ENCODE measurements at places on chromosomes 6 and 20.

GRCh38 chr6:118419448-118420394 lies 128.4 kb upstream of the PLN start:
- DNase-seq: no peak

- peak; percentile 77 for DNase-seq
Observed at GRCh38 chr6:4776493-4777393, 539 bp downstream of the CDYL start.

DNA sequence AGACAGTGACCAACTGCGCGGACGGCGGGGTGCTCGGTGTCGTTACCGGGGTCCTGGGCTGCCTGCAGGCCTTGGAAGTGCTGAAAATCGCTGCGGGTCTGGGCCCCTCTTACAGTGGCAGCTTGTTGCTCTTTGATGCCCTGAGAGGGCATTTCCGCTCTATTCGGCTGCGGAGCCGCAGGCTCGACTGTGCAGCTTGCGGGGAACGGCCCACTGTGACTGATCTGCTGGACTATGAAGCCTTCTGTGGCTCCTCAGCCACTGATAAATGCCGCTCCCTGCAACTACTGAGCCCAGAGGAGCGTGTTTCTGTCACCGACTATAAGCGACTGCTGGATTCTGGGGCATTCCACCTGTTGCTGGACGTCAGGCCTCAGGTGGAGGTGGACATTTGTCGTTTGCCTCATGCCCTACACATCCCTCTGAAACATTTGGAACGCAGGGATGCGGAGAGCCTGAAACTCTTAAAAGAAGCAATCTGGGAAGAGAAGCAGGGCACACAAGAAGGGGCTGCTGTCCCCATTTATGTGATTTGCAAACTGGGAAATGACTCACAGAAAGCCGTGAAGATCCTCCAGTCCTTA lies 1.0 kb downstream of the MOCS3 start:
- no peak for DNase-seq

GRCh38 chr6:74705451-74705850 lies 500.4 kb downstream of the COL12A1 start:
- no peak for DNase-seq

- DNase-seq: no peak
Observed at GRCh38 chr6:42352856-42353564, 98.7 kb downstream of the TRERF1 start.

- no peak for DNase-seq
Observed at GRCh38 chr6:69145062-69145461, 510.0 kb downstream of the ADGRB3 start.

GRCh38 chr6:141403103-141403502 lies 729.6 kb upstream of the GJE1 start:
- DNase-seq: no peak

DNA sequence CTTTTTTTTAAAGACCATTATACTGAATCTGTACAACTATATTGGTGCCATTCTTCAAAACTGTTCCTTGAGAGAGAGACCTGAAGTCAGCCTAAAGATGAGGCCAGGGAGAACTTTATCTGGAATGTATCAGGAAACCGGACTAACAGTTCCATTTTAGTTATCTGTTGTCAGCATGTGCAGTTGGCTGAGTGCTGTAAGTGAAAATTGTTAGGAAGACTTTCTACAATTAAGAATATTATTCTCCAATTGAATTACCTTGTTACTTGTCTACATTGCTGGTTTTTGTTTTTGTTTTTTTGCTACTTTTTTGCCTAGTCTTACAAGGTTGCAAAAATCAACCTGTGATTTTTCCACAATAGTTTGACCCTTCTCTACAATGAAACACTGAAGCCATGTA lies 7.5 kb downstream of the CEP57L1 start:
- no peak for DNase-seq

- DNase-seq: no peak
Observed at GRCh38 chr6:68252632-68253031, 382.4 kb upstream of the ADGRB3 start.

GRCh38 chr20:4951299-4951698 lies 50.0 kb downstream of the SLC23A2 start:
- no peak for DNase-seq

GRCh38 chr6:90537027-90537426 lies 49.8 kb downstream of the MAP3K7 start:
- no peak for DNase-seq

DNA sequence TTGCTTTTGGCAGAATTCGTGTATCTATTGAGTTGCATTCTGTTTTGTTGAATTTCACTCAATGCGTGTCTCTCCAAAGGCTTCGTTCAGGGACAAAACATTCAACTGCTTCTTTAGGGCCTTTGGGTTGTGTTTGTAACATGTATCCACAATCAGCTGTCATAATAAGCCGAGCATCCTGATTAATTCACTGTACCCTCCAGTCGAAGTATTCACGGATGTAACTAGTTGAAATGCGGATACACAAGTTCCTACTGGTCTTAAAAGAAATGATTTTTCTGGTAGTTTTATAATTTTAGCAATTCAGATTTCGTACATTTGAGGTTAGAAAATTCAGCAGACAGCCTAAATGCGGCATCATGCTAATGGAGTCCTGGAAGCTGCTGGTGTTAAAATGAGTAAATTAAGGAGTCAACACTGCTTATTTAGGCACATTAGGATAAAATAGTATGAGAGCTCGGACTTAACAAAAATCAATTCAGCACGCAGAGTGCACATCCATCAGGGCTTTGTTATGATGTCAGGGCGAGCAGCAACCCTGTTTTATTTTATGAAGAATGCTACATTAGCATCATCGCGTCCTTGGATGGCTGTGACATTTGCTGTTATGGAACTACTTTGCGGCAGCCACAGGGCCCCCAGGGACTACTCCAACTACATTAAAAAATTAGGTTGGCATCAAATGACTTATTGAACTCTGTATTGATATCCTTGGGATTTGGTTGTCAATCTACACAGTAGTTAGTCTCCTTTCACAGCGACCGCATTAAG lies 489.3 kb upstream of the FLRT3 start:
- DNase-seq: no peak

GRCh38 chr20:9609887-9610502 lies 95.6 kb downstream of the LAMP5 start:
- no peak for DNase-seq

DNA sequence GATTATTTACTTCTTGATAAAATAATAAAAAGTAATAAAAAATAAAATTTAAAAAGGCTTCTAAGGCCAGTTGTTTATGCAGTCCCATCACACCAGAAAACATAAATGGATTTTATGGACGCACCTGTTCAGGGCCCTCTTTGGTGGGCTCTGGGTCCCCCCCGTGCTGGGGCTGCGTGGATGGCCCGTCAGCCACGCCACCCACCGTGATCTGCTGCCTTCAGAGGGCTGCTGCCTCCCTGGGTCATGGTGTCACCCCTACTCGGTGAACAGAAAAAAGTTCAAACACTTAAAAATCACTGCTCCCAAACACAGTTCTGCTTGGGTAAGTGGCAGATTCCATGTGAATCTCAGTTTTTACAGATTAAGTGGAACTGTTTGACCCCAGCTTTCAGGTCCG lies 447.6 kb upstream of the AGPAT4 start:
- no peak for DNase-seq

DNA sequence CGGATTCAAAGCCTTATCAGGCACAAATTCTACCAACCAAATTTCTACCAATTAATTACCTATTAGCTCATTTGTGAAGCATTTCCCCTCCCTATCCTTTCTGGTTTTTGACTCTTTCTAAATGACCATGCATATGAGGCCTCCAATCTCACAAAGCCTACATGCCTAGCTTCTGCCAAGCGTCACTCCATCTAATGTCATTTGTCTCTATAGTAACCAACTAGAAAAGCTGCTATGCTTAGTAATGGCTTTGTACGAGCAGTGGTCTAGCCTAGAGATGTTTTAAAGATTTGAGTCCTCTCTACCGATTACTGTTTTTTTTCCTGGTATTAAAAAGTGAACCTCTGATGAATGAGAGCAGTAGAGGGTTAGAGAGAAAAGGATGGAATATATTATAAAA lies 4.8 kb upstream of the ASF1A start:
- no peak for DNase-seq

- DNase-seq: no peak
Observed at GRCh38 chr6:32692019-32692418, 25.6 kb upstream of the HLA-DQB1 start.

- DNase-seq: no peak
Observed at GRCh38 chr20:20426655-20426907, 58.7 kb downstream of the INSM1 start.

GRCh38 chr6:15062516-15063252 lies 183.2 kb upstream of the JARID2 start:
- DNase-seq: no peak

GRCh38 chr6:170437719-170438401 lies 115.2 kb downstream of the PSMB1 start:
- DNase-seq: no peak

DNA sequence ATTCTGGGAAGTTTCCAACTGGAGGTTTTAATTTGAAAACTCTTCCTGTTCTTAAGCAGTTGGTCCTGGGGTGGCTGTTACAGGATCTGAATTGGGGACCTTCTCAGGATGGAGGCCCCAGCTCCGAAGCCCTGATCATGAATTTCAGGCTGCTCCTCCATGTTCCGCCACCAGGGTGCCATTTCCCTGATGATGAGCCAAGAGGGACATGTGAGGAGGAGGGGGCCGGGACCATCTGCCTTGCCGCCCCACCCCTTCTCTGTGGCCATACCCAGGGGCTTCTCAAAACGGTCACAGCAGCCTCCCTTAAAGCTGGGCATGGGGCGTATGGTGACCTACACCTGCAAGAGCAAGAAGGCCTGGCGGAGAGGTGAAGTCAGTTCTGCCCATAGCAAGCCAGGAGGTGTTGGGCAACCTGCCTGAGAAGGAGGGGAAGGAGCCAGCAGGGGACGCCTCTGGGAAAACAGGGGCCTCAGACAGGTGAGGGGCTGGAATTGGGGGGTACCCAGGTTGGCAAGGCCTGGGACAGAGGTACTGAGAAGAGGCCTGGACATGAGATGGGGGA lies 3.6 kb upstream of the BAK1 start:
- no peak for DNase-seq

DNA sequence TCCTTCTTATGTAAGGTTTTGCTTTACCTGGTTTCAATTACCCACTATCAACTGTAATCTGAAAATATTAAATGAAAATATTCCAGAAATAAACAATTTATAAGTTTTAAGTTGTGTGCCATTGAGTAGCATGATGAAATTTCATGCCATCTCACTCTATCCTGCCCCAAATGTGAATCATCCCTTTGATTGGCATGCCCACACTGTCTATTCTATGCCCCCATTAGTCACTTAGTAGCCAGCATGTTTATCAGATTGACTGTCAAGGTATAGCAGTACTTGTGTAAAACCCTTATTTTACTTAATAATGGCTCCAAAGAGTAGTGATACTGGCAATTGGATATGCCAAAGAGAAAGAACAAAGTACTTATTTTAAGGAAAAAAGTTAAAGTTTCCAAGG lies 403.8 kb downstream of the ADGRB3 start:
- no peak for DNase-seq

DNA sequence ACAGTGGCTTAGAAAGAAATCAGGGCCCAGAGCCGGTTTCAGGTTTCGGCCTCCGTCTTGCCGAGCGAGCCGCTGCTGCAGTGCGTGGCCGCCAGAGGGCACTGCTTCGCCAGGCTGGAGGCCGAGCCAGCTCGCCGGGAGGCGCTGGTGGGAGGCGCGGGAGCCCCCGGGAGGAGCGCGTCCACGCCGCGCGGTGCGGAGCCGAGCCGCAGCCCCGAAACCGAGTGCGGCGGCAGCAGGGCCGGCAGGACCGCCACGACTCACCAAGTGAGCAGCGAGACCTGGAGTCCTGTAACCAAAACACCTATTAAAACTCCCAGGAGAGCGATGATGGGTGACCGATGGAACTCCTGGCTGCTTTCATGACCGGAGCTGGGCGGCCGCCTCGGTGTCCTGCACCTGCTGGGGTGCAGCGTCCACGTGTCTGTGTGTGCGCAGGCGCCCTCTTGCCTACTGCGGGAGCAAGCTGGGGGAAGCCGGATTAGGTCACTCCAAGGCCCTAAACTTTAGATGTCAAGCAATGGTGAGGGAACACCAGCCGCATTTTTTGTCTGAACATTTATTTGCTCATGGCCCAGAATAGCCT lies 186.9 kb upstream of the UST start:
- DNase-seq: no peak

- peak; percentile 93 for DNase-seq
Observed at GRCh38 chr20:31835977-31836852, 9.2 kb downstream of the FOXS1 start.

GRCh38 chr20:23419995-23420901 lies 1.0 kb downstream of the NAPB start:
- no peak for DNase-seq

- no peak for DNase-seq
Observed at GRCh38 chr6:81984599-81984998, 232.1 kb upstream of the TENT5A start.

- DNase-seq: peak; percentile 88
Observed at GRCh38 chr20:31661625-31662371, 24.1 kb downstream of the COX4I2 start.

GRCh38 chr6:43219814-43220213 lies 9.5 kb downstream of the DNPH1 start:
- peak; percentile 55 for DNase-seq

DNA sequence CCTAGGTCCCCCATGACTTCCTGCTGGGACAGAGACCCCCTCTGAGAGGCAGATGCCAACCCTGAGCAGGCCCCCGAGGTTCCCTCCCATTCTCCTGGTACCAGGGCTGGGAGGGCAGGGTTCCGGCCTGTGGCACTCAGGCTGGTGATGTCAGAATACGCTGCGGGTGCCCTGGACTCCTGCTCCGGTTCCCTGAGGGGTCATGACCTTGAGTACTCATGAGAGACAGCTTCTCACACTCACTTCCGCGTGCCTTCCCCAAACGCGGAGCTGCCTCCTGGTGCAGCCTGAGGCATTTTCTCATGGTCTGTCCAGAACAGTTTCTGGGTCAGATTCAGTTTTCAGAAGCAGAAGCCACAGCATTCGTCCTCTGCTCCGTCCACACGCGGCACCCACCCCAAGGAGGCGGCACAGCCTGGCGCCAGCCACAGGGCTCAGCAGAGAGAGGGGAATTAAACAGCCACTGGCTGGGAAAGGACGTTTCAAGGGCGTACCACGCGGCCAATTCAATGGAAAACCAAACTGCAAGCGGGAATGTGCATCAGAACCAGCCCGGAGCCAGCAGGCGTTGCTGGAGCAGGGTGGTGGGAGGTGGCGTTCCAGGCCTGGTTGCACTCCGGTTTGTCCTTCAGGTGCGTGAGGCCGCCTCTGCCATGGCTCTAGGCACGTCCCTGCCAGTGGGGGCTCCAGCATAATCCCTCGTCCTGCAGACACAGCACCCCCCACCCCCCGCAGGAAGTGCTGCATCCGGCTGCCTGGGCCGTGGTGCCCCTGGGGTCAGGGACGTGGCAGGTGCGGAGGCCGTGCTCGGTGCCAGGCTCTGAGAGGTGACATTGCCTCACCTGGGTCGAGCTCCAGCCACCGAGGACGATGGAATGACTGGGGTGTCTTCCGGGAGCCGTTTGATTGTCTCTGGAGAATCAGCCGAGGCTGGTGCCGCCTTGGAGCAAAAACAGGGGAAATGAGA lies 58.3 kb upstream of the BHLHE23 start:
- peak; percentile 38 for DNase-seq

GRCh38 chr6:132052096-132052495 lies 100.9 kb upstream of the CCN2 start:
- DNase-seq: no peak

Measured in coronary artery (tissue), 2 donors.